CD4-positive, alpha-beta T cell (primary cell): ENCODE measurements at places on chromosomes 2 and 18.

GRCh38 chr2:241499146-241499965 is 9.0 kb downstream of the STK25 start:
- no peak for DNase-seq

- no peak for DNase-seq
Observed at GRCh38 chr2:163155279-163155883, 316.8 kb upstream of the KCNH7 start.

- DNase-seq: no peak
Observed at GRCh38 chr18:31497404-31497835, 557 bp upstream of the DSG2 start.

GRCh38 chr2:167100506-167100905 is 212.2 kb downstream of the XIRP2 start:
- no peak for DNase-seq

DNA sequence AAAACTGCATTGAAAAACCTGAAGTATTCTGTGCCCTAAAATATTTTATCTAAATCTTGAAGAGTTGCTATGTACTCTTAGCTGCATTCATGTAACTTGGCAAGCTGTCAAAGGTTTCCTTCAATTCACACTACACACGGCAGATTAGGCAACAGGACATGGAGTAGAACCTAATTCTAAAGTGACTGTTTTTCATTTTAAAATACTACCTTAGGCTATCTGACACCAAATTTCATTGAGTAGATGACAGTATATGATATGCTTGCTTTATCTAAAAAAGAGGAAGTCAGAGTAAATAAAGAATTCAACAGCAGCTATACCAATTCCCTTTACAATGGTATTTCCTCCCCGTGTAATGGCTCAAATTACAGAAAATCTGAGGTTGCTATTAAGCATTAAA is 45.4 kb downstream of the EXOC6B start:
- no peak for DNase-seq

- no peak for DNase-seq
Observed at GRCh38 chr18:34038086-34038485, 186.6 kb downstream of the NOL4 start.

DNA sequence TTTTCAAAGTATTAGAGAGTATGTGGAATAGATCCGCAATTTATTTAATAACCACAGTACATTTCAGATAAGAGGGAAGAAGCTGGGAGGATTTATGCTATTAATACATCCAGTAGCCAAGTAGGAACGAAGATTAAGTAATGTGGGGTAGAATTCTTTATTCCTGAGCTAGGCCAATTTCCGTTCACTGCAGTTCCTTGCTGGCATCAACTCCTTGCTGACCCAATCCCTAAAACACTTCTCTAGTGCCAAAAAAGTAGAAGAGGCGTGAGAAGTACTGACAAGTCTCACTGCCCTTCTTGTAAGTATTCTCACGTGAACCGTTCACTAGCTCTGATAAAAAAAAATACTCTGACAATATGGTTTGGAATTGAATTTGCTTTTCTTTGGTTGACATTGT is 211.4 kb downstream of the EPHA4 start:
- no peak for DNase-seq

GRCh38 chr2:219782737-219783348 is 155.4 kb downstream of the SLC4A3 start:
- no peak for DNase-seq

- DNase-seq: no peak
Observed at GRCh38 chr2:146414456-146414855, 1430.4 kb upstream of the ACVR2A start.

GRCh38 chr2:207229161-207229560 is 63.4 kb upstream of the KLF7 start:
- no peak for DNase-seq

DNA sequence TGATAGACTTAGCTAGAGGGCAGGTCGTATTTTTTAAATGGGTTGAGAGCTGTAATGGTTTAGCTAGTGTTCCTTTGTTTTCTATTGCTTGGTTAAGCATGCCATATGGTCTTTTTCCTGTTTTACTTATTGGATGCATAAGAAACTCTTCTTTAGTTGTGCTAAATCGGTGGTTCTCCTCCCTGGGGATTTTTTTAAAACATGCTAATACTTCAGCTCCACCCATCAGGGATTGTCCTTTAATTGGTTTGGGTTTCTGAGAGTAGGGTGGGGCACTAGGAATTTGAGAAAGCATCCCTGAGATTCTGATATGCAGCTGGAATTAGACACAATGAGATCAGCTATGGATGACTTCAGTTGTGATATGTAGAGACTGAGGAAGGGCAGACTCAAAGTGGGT is 497.2 kb downstream of the THSD7B start:
- no peak for DNase-seq

DNA sequence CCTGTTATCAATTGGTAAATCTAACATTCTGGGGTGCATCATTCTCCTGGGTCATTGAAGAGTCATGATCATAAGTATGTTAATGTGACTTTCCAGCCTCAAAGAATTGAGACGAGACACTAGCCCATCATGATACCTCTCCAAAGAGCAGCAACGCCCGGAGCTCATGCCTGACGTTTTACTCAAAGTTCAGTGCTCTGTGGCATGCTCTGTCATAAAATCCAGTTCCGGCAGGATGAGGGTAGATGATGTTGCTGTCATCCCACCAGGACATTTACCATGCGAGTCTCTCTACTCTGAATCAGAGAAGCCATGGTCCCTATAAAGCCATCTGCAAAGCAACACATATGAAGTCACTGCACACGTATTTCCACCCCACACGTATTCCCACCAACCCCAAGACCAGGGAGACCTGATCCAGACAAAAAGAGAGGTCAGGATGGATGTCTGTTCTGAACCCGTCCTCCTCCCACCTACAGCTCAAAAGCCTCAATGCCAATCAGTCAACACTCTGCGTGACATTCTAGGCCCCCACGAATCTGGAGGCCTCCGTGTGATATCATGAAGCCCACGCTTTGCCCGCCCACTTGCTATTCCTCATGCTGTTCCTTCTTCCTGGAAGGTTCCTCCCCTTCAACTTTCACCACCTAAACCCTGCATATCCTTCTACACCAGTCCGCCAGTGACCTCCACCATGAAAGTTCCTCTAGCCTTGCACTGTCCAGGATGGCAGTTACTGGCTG is 85.8 kb downstream of the DNMT3A start:
- no peak for DNase-seq

- DNase-seq: no peak
Observed at GRCh38 chr2:200349868-200350267, 43.4 kb downstream of the SPATS2L start.

DNA sequence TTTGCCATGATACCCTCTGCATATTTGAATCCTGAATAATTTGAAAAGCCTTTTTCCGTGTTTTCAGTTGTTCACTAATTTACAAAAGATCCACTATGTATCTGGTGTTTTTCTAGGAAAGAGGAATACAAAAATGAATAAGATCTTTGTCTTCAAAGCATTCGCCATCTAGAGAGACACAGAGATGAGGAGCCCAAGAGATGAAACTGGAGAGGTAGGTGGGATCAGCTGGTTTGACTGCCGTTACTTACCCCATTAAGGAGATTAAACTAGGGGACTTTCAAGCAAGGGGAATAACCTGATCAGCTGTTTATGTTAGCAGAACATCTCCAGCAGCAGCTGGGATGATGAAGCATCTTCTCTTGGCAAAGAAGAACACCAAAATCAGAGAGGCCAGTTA is 150.2 kb upstream of the SATB2 start:
- DNase-seq: no peak

DNA sequence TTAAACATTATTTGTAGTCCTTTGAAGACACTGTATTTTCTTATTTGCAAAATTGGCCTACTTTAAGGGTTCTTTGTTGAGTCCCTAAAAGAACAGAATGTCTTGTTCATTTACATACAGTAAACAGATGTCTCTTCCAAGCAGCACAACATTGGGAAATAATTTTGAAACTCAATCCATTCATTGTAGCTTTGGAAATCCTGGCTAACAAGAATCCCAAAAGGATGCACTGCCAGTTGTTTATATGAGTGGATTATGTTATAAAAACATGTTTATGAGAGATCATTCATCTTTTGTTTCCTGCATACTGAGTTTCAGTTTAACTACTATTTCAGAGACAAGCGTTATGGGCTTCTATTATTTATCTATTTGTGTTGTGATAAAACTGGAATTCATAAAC is 499.3 kb downstream of the PID1 start:
- no peak for DNase-seq

GRCh38 chr18:25832001-25832604 is 258.3 kb downstream of the SS18 start:
- no peak for DNase-seq

GRCh38 chr18:34598120-34598635 is 111.9 kb upstream of the DTNA start:
- DNase-seq: no peak

DNA sequence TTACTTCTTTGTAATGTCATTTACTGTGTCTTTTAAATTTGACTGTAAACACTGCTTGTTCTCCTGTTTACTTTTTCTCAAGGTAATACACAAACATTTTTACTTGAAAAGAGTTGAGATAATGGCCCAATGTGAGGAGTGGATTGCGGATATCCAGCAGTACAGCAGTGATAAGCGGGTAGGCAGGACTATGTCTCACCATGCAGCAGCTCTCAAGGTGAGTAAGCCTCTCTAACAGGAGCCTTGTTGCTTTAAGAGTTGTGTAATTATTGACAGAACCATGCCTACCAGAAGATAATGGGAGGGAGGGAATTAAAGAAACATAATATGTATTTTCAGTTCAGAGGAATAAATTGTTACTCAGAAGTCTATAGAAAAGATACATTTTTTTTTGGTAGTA is 16.5 kb upstream of the TTC27 start:
- no peak for DNase-seq

GRCh38 chr18:69035756-69036155 is 237.9 kb downstream of the CCDC102B start:
- no peak for DNase-seq

GRCh38 chr2:54667266-54667639 is 56.2 kb upstream of the EML6 start:
- DNase-seq: no peak

DNA sequence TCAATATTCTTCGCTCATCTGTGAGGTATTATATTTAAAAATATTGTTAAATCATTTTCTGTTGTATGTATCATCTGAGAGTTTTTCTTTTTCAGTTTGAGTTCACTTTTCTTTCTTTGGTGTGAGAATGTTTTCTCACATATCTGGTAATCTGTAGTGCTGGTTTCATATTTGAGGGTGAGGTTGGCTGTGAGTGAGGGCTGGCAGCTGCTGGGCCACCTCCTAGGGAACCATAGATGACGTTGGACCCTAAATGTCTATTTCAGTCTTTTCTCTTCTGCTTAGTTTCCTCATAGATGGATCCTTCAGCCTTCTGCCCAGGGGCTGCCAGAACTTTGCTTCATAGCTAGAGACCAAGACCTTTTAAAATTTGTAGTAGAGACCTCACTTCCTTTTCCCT is 33.5 kb downstream of the MGAT5 start:
- DNase-seq: no peak

GRCh38 chr2:175282886-175283285 is 101.4 kb upstream of the ATP5MC3 start:
- DNase-seq: no peak
